Astrocyte (in vitro differentiated cells and primary cell): ENCODE measurements at places on chromosomes 16 and 17.

DNA sequence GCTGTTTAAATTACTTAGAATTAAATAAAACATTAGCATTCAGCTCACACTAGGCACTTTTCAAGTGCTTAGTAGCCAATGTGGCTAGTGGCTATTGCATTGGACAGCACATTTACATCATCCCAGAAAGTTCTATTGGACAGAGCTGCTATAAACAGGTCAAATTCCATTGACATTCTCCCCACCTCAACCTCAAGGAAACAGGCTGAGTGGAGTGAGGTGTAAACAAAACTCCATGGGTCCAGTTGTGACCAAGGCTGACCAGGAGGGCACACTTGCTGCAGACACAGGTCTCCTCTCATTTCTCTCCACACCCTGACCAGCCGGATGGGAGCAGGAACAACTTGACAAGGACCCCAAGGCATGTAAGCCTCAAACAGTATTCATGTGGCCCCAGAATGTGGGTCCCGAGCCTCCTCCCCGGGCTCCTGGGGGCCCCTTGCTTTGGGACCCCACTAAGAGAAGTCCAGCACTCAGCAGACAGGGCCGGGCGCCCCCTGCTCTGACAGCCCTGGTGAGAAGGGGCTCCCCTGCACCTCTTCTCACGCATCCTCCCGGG lies 488 bp downstream of the C17orf113 start:
- no peak for DNase-seq

DNA sequence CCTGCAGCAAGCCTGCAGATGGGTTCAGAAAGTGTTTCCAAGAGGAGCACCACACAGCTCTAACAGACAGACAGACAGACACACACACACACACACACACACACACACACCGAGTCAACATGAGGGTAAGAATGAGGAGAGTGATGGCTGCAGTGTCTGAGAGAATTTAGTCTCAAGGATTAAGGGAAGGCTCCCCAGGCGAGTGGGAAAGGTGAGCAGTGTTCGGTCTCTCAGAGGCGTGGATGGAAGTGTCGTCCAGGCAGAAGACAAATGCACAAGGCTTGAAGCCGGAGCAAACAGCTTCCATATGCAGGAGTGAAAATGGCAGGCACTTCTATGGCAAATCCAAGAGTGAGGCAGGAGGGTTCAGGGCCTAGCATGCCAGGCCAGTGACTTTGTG lies 770.1 kb downstream of the KCNJ18 start:
- no peak for DNase-seq

DNA sequence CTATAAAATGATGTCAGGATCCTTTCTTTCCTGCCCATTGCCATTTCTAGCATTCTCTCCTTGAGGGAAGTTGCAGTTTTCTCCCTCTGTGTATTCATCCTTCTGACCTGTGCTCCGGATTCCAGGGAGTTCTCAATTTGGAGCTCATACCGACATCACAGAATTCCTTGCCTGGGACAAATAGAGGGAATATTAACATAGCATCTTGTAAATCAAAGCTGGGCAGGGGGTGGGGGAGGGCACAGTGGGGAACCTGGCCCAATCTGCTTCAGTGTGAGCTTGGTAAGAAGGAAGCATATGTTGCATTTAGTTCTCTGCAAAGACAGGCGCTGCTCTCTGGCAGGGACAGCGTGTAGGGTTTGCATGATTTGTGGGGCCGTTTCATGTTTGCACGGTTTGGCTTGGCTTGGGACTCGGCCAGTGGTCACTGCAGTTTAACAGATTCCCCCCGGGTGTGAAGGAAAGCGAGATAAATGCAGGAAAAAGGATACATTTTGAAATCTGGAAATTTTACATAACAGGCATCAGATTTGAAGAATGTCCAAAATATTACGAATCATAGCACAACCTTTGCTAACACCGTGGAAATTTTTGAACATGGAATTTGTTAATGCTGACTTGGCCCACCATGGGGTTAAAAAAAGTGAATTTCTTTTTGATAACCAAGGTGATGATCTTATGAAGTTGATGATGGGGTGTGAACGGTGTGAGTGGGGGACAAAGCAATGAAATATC lies 178.0 kb downstream of the WWOX start:
- no peak for DNase-seq

DNA sequence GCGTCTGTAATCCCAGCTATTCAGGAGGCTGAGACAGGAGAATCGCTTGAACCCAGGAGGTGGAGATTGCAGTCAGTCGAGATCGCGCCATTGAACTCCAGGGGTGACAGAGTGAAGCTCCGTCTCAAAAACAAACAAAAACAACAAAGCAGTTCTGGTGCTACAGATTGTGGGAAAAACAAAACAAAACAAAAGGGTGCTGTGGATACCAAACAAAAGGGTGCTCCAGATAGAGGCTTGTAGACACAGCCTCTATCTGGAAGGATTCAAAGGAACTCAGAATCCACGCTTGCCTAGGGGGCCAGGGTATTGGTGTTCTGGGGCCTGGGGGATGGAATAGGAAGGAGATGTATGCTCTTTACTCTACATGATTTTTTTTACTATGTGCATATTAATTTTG lies 2.5 kb downstream of the MYLK3 start:
- no peak for DNase-seq

DNA sequence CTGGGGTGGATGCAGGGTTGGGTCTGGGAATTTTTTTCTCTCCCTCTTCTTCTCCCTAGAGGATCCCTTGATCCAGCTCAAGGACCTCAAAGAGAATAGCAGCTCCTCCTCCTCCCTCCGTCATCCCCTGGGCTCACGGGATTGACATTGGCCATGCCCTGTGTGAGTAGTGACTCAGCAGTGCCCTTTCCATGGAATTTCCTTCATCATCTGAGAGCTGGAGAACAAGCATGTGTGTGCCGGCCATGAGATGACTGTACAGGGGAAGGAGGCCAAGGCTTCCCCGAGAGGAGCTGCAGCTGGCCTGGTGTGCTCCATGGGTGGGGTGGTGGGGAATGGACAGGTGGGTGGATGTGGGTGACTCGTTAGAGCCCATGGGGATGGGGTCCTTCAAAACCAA lies 8.9 kb upstream of the WSCD1 start:
- peak; percentile 71 for DNase-seq

GRCh38 chr17:41800601-41801373 lies 11.0 kb downstream of the P3H4 start:
- DNase-seq = peak; percentile 69

DNA sequence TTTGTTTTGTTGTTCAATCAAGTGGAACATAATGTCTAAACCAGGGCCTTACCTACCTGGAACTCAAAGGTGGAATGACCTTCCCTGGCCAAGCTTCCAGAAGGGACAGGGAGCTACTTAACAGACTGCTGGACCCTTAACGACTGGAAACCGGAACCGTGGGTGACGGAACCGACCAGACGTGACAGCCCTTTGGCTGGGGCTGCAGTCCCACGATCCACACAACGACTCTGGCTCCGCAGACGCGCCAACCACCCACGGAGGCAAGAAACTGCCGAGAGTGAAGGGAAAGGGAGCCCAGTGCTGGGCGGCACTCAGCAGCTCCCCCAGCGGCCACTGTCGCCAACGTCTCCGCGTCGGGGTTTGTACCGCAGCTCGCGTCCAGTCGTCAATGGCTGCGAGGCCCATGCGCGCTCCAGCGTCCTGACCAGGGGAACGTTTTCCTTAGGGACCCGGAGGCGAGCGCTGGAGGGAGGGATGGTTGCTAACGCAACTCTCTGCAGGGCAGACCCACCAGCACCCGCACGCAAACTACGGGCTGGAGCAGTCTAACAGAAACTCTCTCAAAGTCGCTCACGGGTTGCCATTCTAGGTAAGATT lies 5.5 kb upstream of the KIF22 start:
- peak; percentile 43 for DNase-seq

DNA sequence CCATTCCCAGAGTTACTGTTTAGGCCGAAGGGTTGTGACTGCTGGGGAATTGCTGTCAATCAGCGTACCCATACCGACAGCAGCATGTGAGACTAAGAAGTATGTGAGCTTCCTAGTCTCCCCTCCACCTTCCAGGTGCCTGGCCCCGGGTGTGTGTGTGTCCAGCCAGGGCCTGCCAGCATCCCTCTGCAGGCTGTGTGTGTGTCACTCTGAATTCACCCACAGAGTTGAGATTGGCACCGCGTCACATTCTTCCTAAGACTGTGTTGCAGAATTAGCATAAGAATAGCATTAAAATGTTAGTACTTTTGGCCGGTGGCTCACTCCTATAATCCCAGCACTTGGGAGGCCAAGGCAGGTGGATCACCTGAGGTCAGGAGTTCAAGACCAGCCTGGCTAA lies 31.8 kb downstream of the PRMT7 start:
- no peak for DNase-seq

DNA sequence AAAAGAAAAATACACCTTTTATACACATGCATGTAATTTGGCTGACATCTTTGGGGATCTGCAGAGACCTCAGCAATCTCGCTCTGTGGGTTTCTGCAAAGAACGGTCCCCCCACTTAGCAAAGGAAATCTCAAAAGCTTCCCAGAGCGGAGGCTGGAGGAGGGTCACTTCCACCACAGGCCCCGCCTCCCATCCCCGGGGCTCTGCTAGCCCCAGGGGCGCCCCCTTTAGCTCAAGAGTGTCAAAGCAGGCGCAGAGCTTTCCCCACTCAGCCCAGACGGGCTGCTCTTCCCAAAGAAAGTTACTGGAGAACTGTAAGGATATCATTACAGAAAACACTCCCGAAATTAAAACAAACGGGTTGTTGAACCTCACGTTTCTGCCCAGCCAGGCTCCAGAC lies 11.4 kb downstream of the SLC13A5 start:
- DNase-seq = no peak
